ENCODE measurements at places on chromosomes 4 and X.

DNA sequence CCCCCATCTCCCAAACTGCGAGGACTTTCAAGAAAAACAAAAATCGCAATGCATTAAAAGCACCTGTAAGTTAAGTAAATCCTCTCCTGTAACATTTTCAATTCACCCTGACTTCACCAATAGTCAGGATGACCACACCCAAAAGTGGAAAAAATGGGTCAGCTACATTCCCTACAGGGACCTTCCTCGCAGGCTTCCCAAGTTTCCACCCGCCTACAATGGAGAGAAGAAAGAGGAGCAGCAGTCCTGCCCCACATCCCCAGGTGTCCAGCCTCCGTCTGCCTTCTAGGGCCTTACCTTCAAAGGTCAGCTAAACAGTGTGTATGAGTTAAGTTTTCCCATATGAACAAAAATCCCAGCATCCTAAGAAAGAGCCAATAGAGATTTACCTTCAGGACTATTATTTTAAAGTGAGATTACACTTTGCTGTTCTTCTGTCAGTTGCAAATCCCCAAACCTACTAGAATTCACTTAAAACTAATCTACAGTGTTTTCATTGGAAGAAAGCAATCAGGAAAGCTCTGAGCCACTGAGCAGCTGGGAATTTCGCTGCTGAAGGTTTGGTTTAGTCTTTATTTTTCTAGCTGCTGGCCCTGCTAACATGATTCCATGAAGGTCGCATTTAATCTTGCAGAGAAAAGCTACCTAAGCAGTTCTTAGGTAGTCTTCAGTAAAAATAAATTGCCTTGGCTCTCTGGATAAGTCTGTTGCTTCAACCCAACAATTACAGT is 12.5 kb downstream of the IRF2 start:
- no peak for DNase-seq

DNA sequence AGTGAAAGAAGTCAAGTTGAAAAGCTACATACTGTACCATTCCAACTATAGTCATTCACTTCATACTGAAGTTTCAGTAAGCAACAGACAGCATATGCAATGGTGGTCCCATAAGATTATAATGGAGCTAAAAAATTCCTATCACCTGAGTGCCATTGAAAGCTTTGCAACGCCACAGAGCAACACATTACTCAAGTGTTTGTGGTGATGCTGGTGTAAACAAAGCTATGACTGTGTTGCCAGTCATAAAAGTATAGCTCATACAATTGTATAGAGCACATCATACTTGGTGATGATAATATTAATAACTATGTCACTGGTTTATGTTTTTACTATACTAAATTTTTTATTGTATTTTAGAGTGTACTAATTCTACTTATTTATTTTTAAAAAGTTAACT is 78.9 kb downstream of the NAF1 start:
- no peak for DNase-seq

DNA sequence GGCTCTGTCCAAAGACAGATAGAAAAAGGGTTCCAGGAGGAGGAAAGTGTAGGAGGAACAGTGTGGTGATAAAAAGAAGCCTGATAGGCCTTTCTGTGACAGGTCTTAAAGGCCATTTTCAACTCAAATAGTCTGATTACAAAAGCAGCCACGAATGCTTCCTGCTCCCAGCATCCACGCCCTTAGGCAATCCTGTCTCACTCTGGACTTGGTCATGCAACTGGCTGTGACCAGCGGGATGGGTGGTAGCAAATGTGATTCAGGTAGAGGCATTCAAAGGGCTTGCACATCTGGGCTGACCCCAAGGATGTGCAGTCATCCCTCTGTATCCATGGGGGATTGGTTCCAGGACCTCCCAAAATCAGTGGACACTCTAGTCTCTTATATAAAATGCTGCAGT is 14.4 kb upstream of the SEPSECS start:
- no peak for DNase-seq

- no peak for DNase-seq
Observed at GRCh38 chr4:54391104-54391503, 162.0 kb downstream of the PDGFRA start.

- no peak for DNase-seq
Observed at GRCh38 chr4:11790230-11790629, 361.5 kb upstream of the HS3ST1 start.

- no peak for DNase-seq
Observed at GRCh38 chrX:318068-318738, 393 bp downstream of the GTPBP6 start.

- DNase-seq, result no peak
Observed at GRCh38 chr4:7790999-7791398, 148.7 kb downstream of the AFAP1 start.

- DNase-seq, result no peak
Observed at GRCh38 chrX:27966492-27966891, 14.8 kb downstream of the DCAF8L1 start.

GRCh38 chr4:140297221-140297570 is 76.2 kb upstream of the SCOC start:
- DNase-seq, result peak; percentile 10

DNA sequence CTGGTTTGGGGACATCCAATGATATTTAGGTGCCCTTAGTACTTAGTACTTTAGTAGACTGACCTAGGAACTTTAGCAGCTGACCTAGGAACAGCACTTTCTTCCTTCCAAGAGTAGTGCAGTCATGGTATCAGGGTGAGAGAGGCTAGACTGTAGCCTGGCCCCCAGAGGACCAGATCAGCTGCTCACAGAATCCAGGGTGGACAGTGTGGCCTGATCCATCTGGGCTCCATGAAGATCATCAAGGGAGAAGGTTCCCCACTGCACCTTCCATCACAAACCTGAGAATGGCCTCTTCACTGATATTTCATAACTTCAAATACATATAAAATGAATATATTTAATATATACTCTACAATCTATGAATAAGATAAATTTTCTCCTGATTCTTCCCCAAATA is 59.0 kb upstream of the TLR3 start:
- no peak for DNase-seq

DNA sequence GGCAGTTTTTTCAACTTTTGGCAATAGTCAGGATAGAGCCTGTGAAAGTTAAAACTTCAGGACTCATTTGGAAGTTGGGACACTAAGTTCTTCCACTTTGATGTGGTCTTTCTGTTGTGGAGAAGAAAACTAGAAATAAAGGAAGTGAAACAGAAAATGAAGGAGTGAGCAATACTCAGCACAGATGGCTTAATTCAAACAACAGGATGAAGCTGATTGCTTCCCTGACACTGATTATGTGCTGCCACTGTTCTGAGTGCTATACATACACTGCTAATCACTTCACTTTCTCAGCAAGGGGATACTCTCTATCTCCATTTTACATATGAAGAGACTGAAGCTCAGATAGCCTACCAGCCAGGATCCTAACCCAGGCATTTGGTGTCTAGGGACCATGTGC is 235.1 kb upstream of the CPEB2 start:
- no peak for DNase-seq

DNA sequence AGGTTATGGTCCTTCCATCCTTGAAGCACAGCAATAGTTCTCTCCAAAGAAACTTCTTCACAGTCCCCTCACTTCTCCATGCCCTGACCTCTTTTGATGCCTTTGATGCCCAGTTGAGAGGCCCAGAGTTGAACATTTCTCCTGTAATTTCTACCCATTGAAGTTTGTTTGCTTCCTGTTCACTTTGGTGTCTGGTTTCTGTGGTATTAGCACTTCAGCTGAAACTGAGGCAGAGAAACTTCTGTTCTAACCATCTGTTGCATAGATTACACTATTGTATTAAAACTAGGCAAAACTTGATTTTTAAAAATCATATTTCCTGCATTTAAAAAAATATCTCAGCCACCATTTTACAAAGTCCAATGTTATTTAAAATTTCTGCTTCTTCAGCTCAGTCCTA is 89.8 kb upstream of the ADGRG2 start:
- no peak for DNase-seq

GRCh38 chr4:4610672-4611071 is 68.8 kb upstream of the STX18 start:
- DNase-seq, result no peak

GRCh38 chr4:109928327-109929045 is 15.8 kb downstream of the EGF start:
- no peak for DNase-seq

DNA sequence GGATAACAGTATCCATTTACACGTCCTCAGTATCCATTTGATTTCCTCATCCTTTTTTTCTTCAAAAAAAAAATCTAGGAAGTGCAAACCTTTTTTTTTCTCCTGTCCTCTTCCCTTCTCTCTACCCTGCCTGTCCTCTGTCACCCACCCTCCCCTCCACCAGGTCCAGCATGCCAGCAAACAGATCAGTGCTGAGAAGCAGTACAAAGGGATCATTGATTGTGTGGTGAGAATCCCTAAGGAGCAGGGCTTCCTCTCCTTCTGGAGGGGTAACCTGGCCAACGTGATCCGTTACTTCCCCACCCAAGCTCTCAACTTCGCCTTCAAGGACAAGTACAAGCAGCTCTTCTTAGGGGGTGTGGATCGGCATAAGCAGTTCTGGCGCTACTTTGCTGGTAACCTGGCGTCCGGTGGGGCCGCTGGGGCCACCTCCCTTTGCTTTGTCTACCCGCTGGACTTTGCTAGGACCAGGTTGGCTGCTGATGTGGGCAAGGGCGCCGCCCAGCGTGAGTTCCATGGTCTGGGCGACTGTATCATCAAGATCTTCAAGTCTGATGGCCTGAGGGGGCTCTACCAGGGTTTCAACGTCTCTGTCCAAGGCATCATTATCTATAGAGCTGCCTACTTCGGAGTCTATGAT is 1.7 kb downstream of the SLC25A4 start:
- DNase-seq, result no peak

- DNase-seq, result no peak
Observed at GRCh38 chr4:188341428-188341827, 202.2 kb downstream of the TRIML1 start.

GRCh38 chr4:38177641-38178391 is 217.6 kb downstream of the PTTG2 start:
- no peak for DNase-seq

DNA sequence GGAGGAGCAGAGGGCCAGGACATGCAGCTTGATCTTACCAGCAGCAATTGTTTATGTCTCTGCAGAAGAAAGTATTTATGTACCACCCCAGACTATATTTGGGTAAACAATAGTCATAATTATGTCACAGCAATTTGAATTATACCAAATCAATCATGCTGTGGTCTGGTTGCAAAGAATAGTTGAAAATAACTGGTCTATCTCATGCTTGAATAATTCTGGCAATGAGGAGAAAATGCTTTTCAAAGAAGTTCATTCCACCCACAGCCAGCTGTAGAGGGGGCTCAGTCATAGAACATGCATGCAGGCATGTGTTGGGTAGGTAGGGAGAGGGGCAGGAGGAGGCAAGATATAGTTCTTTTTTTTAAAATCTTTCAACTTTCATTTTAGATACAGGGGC is 399.2 kb downstream of the IL15 start:
- DNase-seq, result no peak

GRCh38 chr4:151803246-151803645 is 42.4 kb upstream of the GATB start:
- DNase-seq, result no peak

- no peak for DNase-seq
Observed at GRCh38 chrX:97326456-97326855, 442.7 kb downstream of the RPA4 start.

DNA sequence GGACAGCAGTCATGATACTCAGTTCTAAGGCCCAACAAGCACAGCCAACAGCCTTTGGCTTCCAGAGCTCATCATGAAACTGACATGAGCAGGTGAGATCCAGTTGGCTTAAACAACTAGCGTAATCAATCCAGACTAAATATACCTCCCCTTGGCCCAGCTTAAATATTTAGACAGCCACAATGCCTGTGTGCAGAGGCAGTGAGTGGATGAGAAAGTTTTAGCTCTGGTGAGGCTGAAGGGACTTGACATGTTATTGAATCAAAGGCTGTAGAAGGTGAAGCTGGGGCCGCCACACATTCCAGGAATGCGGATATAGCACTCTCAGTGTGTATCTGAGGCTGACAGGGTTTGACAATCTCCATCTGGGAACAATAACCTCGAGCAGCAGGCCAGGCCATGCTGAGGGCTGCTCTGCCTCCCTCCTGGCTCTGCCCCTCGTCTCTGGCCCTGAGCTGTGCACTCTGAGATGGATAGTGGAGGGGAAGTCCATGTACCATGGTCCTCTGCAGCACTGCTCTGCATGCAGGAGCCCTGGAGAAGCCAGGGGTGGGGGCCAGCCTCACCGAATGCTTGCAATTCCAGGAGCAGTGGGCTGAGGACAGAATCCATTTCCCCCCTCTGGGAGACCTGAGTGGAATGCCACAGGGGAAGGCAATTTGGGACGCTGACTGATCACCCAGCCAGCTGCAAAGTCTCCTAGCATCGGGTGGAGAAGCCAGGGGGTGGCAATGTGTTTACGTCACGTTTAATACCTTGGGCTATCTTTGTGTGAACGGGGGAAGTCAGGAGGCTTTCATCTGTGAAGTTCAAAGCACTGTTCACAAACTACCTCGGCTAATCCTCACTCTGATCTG is 37.3 kb upstream of the RASL11B start:
- no peak for DNase-seq

- no peak for DNase-seq
Observed at GRCh38 chr4:158131027-158131426, 41.8 kb downstream of the GASK1B start.

GRCh38 chr4:99090481-99091215 is 2.1 kb upstream of the ADH5 start:
- DNase-seq, result no peak

GRCh38 chr4:148025981-148026380 is 294.1 kb downstream of the ARHGAP10 start:
- DNase-seq, result no peak

GRCh38 chr4:25320336-25320735 is 7.8 kb downstream of the ZCCHC4 start:
- DNase-seq, result no peak

DNA sequence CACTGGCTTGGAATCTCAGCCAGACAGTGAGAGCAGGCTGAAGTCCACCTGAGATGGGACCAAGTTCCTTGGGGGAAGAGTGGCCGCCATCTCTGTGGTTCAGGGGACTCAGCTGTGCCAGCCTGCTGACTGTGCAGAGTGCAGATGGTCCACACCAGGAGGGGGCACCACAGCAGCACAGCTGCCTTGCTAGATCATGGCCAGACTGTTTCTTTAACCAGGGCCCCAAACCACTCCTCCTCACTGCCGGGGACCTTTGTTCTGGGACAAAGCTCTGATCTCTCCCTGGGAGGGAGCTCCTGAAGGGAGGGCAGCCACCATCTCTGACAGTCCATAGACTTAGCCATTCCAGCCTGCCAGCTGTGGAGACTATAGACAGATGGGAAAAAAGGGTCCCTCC is 2189.6 kb downstream of the PCDH7 start:
- no peak for DNase-seq

GRCh38 chr4:161647757-161648156 is 516.0 kb downstream of the FSTL5 start:
- DNase-seq, result no peak

DNA sequence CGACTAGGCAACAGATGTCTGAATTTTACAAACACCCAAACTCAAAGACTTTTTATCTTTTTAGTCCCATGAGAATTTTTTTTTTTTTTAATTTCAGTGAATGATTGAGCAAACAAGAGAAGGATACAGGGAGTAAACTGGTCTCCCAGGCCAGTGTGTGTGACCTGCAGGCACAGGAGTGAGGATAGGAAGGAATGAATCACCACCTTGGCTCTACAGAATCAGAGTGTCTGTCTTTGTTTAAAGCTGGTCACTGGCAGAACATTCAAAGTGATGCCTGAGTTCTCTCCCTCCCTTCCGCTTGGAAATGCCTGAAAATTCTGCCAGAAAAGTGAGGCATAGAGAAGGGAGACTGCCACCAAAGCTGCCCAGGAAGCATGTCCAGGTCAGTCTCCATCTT is 69.5 kb downstream of the PARM1 start:
- no peak for DNase-seq
